ENCODE measurements at places on chromosomes 7 and 10. TPM values are rescaled to one million over a fixed set of nuclear protein-coding genes. Genes with fewer than 3 reads are reported as not detected.

- DNase-seq = no peak
These were observed 21.7 kb downstream of the TRIM8 start for GRCh38 chr10:102665904-102666509.

UFSP1 gene
- total RNA-seq = 3.3 TPM

SPDYE5 gene
- total RNA-seq = not detected

TBXAS1 gene
- total RNA-seq = 0.42 TPM

DNA sequence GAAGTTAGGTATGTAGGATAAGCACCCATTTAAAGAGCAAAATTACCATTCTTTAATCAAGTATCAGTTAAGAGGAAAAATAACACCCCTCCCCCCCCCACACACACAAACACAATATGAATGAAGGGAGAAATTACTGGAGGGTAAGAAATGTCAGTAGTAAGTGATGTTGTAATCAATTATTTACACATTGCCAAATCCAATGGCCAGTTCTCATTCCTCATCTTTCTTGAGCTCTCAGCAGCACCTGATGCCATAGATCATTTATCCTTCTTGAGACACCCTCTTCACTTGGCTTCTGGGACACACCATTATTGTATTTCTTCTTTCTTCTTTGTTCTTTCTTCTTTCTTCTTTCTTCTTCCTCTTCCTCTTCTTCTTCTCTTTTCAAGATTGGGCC lies 33.7 kb upstream of the FAM3C start:
- DNase-seq = no peak

DNA sequence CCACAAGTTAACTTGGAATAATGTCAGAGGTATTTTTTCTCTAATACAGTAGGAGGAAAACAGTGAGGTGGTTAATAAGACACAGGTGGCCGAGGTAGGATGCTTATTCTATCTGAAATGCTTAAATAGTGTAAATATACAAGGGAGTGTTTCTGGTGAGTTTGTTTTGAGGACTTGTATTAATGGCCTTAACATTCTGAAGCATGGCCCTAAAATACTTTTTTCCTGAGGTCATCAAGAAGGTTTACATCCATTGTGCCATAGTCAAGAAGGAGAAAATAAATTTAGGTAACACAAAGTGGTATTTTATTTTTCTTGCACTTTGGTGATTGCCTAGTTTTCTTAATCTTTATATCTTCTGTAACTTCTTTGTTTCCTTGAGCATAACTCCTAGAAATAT lies 18.8 kb downstream of the GNAI1 start:
- DNase-seq = peak; percentile 26

ACBD7 gene
- total RNA-seq = 0.68 TPM

- DNase-seq = no peak
These were observed 20.4 kb downstream of the ELFN1 start for GRCh38 chr7:1690359-1690958.

DNA sequence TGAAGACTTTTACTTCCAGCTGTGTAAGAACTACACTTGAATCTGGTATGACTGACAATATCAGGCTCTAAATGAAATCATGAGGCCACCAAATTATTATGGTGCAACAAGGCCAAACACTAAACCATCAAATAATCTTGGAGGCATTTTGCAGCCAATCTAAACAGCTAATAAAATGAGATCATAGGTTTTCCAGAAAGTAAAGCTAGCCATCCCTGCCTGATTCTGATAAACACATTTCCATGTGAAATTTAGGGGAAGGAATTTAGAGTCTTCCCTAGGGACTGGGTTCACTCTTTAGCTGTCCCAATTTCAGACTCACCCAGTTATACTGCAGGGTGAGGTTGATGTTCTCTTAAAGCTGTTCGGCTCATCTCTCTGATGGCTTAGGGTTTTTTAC lies 190.3 kb upstream of the TMEM196 start:
- no peak for DNase-seq

DNA sequence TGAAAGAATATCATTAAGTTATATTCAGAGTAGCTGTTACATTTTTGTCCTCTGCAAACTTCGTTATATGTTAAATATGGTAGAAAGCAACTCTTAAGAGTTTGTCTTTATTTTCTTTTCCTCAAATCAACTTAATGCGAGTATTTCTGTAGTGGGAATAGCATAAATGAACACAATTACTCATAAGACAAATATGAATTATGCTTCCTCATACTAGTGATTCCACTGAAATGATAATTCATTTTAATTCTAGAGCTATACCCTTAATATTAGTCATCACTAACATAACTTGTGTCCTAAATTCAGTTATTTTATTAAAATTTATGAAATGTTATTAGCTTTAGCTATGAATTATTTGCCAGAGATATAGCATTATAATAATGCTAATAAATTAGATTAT lies 820.6 kb upstream of the KCND2 start:
- DNase-seq = no peak

DNA sequence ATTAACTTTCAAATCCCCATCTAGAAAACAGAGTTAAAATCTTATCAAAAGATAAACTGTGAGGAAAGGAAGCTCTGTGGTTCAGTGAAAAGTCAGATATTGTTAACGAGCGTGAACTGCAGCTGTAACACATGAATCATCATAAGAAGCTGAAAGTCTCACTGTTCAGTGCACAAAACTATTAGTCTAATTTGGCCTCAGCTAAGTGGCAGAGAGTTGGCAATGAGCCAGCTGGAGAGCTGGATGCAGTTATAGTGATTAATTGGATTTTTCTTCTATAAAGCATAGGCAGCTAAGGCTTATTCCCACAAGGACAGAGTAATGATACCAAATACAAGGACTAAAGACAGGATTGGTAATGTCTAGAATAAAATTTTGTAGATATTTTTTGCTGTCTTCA lies 101.1 kb upstream of the ABCB5 start:
- no peak for DNase-seq

- DNase-seq = no peak
These were observed 972 bp downstream of the ORC5 start for GRCh38 chr7:104206841-104207240.

GRCh38 chr7:149833495-149834130 lies 4.6 kb upstream of the ZNF862 start:
- no peak for DNase-seq

DNA sequence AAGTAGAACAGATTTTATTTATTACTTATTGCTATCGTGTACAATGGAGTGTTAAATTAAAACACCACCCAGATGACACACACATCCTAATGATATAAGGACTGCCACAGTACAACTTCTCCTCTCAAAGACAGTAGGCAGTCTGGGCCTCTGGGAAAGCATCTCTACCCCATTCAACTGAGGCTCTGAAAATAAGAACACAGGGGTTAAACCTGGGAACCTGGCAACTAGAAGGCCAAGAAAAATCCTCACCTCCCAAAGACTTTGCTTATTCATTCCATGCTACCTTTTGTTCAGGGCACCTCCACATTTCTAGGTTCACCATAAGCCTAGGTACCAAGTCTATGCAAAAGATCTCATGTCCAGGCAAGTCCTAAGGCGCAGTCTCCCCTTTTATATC lies 125.4 kb upstream of the FEZF1 start:
- DNase-seq = no peak

- no peak for DNase-seq
These were observed 165.9 kb downstream of the PLXNA4 start for GRCh38 chr7:132410385-132410784.

DNA sequence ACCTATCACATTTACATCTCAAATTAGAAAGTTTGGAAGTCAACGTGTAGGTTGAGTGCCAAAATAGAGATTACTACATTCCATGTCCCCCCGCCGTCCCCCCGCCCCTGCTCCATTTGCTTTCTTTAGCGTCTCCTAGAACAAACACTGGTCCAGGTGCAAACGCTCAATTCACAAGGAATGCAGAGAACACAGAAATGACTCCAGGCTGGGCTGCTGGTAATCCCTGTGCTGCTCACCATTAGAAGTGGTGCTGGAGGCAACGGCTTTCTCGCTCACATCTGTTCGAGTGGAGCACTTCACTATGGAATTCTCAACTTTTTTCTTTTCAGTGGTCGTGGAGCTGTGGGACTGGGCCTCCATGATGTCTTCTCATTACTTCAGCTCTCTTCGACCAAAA lies 14.1 kb downstream of the GLI3 start:
- DNase-seq = no peak

DNA sequence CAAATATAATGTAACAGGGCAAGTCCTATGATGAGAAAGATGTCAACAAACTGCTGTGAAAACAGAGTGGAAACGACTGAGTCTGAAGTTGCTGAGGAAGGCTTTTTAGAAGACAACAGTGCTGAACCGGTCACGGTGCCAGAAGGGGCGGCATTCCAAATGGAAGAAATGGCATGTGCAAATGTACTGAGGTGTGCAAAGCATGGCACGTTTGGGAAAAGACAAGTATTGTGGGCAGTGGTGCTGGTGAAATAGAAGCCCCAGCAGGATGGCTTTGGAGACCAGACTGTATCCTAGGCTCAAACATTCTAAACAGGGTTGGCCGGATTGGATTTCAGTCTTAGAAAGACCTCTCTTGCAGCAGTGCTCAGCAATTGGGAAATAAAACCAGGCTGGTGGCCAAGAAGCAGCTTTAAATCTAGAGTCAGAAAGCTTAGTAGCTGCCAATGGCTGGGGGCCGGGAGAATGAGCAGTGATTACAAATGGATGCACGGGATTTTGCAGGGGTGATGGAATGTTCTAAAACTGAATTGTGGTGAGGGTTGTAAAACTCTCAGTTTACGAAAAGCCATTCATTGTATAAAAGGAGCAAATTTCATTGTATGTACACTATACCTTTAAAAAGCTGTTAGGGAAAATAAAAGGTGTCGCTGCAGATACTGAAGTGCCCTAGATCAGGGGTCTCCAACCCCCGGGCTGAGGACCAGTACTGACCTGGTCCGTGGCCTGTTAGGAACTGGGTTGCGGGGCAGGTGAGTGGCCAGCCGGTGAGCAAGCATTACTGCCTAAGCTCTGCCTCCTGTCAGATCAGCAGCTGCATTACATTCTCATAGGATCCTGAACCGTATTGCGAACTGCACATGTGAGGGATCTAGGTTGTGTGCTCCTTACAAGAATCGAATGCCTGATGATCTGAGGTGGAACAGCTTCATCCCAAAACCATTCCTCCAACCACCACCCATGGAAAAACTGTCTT lies 141.6 kb downstream of the HIBADH start:
- DNase-seq = no peak
